ENCODE measurements at places on chromosomes 3 and 15.
A peak's percentile ranks its signal among the peaks of the same experiment; 100 is the strongest.

GRCh38 chr15:43545426-43545825, 28.0 kb downstream of the MAP1A start:
- no peak overlapping the region for H3K4me3 ChIP-seq
- H3K27me3 ChIP-seq, result no peaks in the 10 kb centered on the region

DNA sequence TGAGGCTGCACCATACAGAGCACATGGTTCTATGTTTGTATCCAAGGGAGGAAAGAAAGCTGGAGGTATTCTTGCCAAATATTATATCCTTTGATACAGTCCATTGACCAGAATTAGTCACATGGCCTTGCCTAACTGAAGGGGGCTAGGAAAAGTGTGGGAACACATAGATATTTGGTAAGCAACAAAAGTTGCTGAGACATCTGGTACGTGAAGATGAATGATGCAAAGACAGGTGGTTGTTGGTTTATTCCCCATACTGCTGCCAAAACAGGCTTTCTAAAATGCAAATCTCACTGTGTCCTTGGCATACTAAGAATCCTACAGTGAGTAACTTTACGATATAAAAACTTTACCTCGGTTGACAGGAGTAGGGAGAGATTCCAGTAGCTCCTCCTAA, 162.2 kb downstream of the VGLL3 start:
- H3K4me1 ChIP-seq, result no peaks in the 10 kb centered on the region
- no peaks in the 10 kb centered on the region for H3K36me3 ChIP-seq
- no peak overlapping the region for H3K4me3 ChIP-seq
- H3K27me3 ChIP-seq, result peaks cover 27% of the 10 kb centered on the region
- DNase-seq, result no peak

DNA sequence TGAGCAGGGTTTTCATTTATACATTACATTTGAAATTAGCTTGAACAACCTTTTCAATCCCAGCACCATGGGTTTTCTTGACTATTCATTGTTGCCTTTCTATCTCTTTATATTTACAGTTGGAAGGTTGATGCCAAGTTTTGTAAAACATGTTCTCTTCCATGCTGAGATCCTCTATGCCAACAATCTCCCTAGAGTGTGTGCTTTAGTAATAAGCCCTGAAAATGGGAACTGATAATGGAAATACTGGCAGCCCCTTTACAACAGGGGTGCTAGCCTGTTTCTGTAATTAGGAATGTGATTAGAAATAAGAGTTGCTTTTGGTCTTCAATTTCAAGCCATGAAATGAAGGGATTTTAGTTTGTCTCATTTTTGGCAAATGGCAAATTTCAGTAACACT, 239.9 kb upstream of the NAALADL2 start:
- no peak overlapping the region for H3K27ac ChIP-seq
- no peaks in the 10 kb centered on the region for H3K36me3 ChIP-seq
- no peak for DNase-seq
- peaks cover 2% of the 10 kb centered on the region for H3K4me1 ChIP-seq

DNA sequence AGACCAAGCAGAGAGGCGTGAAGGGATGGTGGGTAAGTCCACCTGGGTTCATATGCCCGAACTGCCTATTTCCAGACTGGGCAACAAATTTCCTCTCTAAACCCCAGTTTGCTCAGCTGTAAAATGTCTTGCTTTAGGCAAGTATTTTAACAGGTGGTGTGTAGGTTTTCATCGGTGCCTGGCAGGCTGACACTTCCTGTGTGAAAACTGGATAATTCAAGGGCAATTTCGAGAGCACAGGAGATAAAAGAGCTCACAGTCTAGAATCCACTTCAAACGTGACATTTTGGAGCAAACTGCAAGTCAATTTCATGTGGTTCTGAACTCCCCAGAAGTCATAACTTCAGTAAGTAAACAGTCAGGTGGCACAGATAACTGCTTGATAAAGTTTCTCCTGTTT, 112.2 kb downstream of the OXNAD1 start:
- H3K4me3 ChIP-seq, result no peak overlapping the region
- H3K27ac ChIP-seq, result no peak overlapping the region
- H3K27me3 ChIP-seq, result no peaks in the 10 kb centered on the region
- H3K36me3 ChIP-seq, result peaks cover 17% of the 10 kb centered on the region
- peaks cover 11% of the 10 kb centered on the region for H3K4me1 ChIP-seq

- DNase-seq, result no peak
- no peak overlapping the region for H3K27ac ChIP-seq
- peaks cover 11% of the 10 kb centered on the region for H3K27me3 ChIP-seq
- H3K4me3 ChIP-seq, result no peak overlapping the region
- H3K36me3 ChIP-seq, result no peaks in the 10 kb centered on the region
Measured at GRCh38 chr3:194908496-194908895, 222.8 kb downstream of the FAM43A start.

- peaks cover 29% of the 10 kb centered on the region for H3K4me1 ChIP-seq
- no peak overlapping the region for H3K27ac ChIP-seq
- H3K4me3 ChIP-seq, result no peak overlapping the region
Measured at GRCh38 chr3:45120359-45121158, 25.6 kb downstream of the CDCP1 start.

- no peaks in the 10 kb centered on the region for H3K4me1 ChIP-seq
- peaks cover 45% of the 10 kb centered on the region for H3K27me3 ChIP-seq
- H3K4me3 ChIP-seq, result no peak overlapping the region
- DNase-seq, result no peak
Measured at GRCh38 chr3:186828340-186828739, 14.2 kb upstream of the ADIPOQ start.

- no peak overlapping the region for H3K4me3 ChIP-seq
- H3K27ac ChIP-seq, result no peak overlapping the region
- DNase-seq, result no peak
- peaks cover 44% of the 10 kb centered on the region for H3K36me3 ChIP-seq
- no peaks in the 10 kb centered on the region for H3K27me3 ChIP-seq
- no peaks in the 10 kb centered on the region for H3K4me1 ChIP-seq
Measured at GRCh38 chr3:73007992-73008712, 11.5 kb downstream of the PPP4R2 start.

GRCh38 chr3:124552224-124552623, 178.0 kb upstream of the UMPS start:
- H3K27ac ChIP-seq, result peak overlapping the region; percentile 29
- peaks cover 27% of the 10 kb centered on the region for H3K4me1 ChIP-seq
- no peak overlapping the region for H3K4me3 ChIP-seq
- DNase-seq, result no peak
- no peaks in the 10 kb centered on the region for H3K27me3 ChIP-seq

DNA sequence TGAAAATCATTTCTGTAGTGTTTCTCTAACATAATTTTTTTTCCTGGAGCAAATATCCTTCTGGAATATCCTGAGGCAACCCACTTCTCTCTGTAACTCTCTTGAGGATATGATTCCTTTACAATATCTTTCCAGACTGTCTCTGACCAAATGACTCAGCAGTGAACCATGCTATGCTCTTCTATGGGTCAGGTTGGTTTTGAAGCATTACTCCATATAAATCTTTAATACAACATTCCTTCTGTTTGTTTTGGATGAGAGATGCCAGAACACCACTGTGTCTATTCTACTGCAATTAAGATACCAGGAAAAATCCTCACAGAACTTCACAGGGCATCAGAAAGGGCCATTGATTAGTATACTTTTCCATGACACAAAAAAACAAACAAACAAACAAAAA, 626.4 kb upstream of the ZNF385D start:
- no peaks in the 10 kb centered on the region for H3K27me3 ChIP-seq
- DNase-seq, result no peak
- H3K36me3 ChIP-seq, result no peaks in the 10 kb centered on the region
- H3K4me3 ChIP-seq, result no peak overlapping the region

GRCh38 chr3:53689681-53690080, 156.5 kb downstream of the CHDH start:
- H3K36me3 ChIP-seq, result no peaks in the 10 kb centered on the region
- DNase-seq, result no peak
- no peak overlapping the region for H3K4me3 ChIP-seq
- peaks cover 4% of the 10 kb centered on the region for H3K4me1 ChIP-seq

DNA sequence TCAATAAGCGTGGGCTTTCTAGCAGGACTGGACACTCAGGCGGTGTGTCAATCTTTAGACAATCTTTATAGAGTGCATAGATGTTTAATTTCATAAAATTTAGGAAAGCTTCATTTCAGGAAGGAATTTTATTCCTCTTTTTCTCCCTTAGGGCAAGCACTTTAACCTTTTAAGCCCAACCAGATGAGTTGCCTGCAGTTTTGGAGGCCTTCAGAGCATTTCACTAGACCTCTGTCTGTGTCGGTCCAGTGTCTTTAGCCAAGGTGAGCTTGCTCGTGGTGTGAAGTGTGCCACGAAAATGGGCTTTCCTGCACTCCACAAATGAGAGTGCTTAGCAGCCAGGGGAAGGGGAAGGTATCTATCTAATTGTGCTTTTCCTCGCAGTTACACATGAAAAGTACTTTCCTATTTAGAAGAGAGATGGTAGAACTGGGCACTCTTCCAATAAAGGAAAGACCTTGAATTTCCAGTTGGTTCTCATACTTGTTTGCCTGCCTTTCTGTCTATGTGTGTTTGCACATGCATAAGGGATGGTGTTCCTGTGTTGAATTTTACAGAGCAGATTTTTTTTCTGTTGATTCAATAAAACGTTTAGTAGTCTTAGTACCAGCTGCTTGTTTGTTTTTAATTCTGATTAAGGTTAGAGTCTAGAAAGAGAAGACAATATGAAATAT, 53.6 kb downstream of the FEZF2 start:
- H3K4me3 ChIP-seq, result peak overlapping the region; percentile 87
- H3K27me3 ChIP-seq, result no peaks in the 10 kb centered on the region
- no peak overlapping the region for H3K27ac ChIP-seq

- peaks cover 45% of the 10 kb centered on the region for H3K36me3 ChIP-seq
- no peaks in the 10 kb centered on the region for H3K27me3 ChIP-seq
- no peak overlapping the region for H3K4me3 ChIP-seq
- no peak overlapping the region for H3K27ac ChIP-seq
Measured at GRCh38 chr3:14130230-14130629, 5.4 kb downstream of the TMEM43 start.

DNA sequence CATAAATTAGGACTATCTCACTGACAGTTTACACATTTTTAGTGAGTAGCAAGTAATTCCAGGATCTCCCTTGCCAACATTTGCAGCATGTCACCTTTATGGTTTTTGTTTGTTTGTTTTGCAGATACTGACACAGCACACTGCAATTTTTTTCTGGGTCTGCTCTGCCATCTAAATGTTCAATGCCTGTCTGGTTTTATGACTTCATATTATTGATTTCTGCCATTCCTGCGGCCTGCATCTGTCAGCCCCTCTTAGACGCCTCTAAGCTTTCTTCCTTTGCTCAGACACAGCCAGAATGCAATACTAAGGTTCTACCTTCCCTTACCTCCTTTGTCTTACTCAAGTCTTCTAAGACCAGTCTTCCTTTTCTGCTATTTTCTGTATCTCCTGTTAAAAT, 321.2 kb upstream of the AZI2 start:
- H3K36me3 ChIP-seq, result no peaks in the 10 kb centered on the region
- H3K27me3 ChIP-seq, result no peaks in the 10 kb centered on the region
- no peak overlapping the region for H3K27ac ChIP-seq
- H3K4me1 ChIP-seq, result peaks cover 14% of the 10 kb centered on the region
